Ovary (tissue), 10 donors: ENCODE measurements at places on chromosomes 1 and 21. TPM values are rescaled to one million over a fixed set of nuclear protein-coding genes. Genes with fewer than 3 reads are reported as not detected.

Gene CBR3
- total RNA-seq = 11.7 TPM

Gene MNDA
- 2.8 TPM for total RNA-seq

Gene FCGR3B
- not detected for total RNA-seq

Gene C1orf185
- not detected for total RNA-seq

Gene LCE1B
- not detected for total RNA-seq

Gene PANK4
- total RNA-seq = 30.7 TPM

Gene IRF6
- 5.4 TPM for total RNA-seq

Gene CSF3R
- 2.2 TPM for total RNA-seq

Gene DISC1
- 13.7 TPM for total RNA-seq

Gene HSF2BP
- total RNA-seq = 2.0 TPM

Gene LCE3E
- not detected for total RNA-seq

Gene VANGL2
- total RNA-seq = 10.0 TPM

Gene GRIK3
- 0.76 TPM for total RNA-seq

Gene OR10R2
- not detected for total RNA-seq

Gene OR2L8
- total RNA-seq = not detected

Gene KCNH1
- not detected for total RNA-seq

Gene CFH
- 224 TPM for total RNA-seq

Gene GNB1
- 226 TPM for total RNA-seq

Gene PIK3R3
- 13.6 TPM for total RNA-seq

Gene TNFRSF8
- 0.30 TPM for total RNA-seq

Gene CYP2J2
- not detected for total RNA-seq

Gene SPATA46
- total RNA-seq = not detected

Gene S100A1
- total RNA-seq = 1.1 TPM

Gene RGS8
- 0.15 TPM for total RNA-seq

Gene PADI2
- total RNA-seq = 0.24 TPM

Gene SAMD11
- total RNA-seq = 7.0 TPM

Gene LRRC71
- 1.1 TPM for total RNA-seq

Gene SH2D2A
- total RNA-seq = 1.4 TPM

Gene EPHB2
- total RNA-seq = 24.8 TPM

Gene EXO1
- 1.3 TPM for total RNA-seq

Gene TMEM125
- total RNA-seq = 0.23 TPM

Gene SPRR2G
- not detected for total RNA-seq

Gene TFF2
- not detected for total RNA-seq

Gene COL8A2
- 4.5 TPM for total RNA-seq

Gene AURKAIP1
- 90.3 TPM for total RNA-seq

Gene HFM1
- total RNA-seq = 11.2 TPM

Gene PLD5
- 1.1 TPM for total RNA-seq

Gene ALX3
- total RNA-seq = 0.20 TPM

Gene LRRC8C
- 8.7 TPM for total RNA-seq

Gene PDE9A
- 4.5 TPM for total RNA-seq

Gene CFHR2
- total RNA-seq = not detected

Gene LCE3D
- total RNA-seq = not detected
